ENCODE measurements at places on chromosomes 5 and 9.

- no peaks in the 10 kb centered on the region for H3K36me3 ChIP-seq
- no peak for DNase-seq
- no peaks in the 10 kb centered on the region for H3K4me1 ChIP-seq
- H3K27ac ChIP-seq = no peak overlapping the region
- H3K4me3 ChIP-seq = no peak overlapping the region
These were observed 31.2 kb downstream of the PRDM6 start for GRCh38 chr5:123120197-123120596.

DNA sequence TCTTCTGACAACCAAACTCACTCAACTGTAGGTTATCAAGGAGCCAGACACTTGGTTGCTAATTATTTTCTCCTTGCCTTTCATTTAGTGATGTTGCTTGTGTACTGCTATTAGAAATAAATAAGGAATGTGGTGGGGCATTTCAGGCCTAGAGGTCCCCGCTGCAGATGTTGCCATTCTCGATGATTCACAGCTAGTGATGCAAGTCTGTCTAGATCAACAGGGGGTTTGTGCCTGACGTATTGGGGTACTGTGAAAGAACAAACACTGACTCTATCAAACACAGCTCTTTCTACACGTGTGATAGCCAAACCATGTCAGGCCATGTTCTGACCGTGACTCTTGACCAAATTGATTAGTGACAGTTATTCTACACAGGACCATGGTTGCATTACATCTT is 144.7 kb downstream of the OSTF1 start:
- H3K36me3 ChIP-seq = peaks cover 3% of the 10 kb centered on the region
- DNase-seq = no peak
- H3K27ac ChIP-seq = no peak overlapping the region

GRCh38 chr5:124996023-124996763 is 249.8 kb upstream of the ZNF608 start:
- H3K4me3 ChIP-seq = no peak overlapping the region
- no peaks in the 10 kb centered on the region for H3K36me3 ChIP-seq
- no peak overlapping the region for H3K27ac ChIP-seq

- no peak overlapping the region for H3K4me3 ChIP-seq
- no peaks in the 10 kb centered on the region for H3K27me3 ChIP-seq
- no peaks in the 10 kb centered on the region for H3K4me1 ChIP-seq
These were observed 55.6 kb upstream of the TESK1 start for GRCh38 chr9:35549441-35549840.

DNA sequence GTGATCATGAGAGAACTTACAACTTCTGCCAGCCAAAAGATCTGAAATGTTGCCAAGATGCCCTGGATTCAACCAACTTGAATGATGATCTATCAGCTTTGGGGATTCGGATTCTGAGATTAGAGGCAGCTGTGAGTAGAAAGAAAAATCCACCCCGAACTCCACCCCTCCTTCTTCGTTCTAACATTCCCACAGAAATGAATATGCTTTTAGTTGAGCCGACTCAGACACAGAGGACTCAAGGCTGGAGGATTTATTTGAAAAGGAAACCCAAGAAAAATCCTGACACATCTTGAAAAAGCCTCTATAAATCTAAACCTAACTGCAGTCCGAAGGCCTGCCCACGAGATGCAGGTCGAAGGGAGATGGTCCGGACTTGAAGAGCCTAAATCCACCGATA is 275.0 kb downstream of the GAS1 start:
- no peaks in the 10 kb centered on the region for H3K27me3 ChIP-seq
- H3K4me3 ChIP-seq = no peak overlapping the region
- no peak for DNase-seq
- no peak overlapping the region for H3K27ac ChIP-seq

GRCh38 chr5:131288328-131288727 is 24.5 kb downstream of the CDC42SE2 start:
- no peak for DNase-seq
- peak overlapping the region; percentile 99 for H3K27ac ChIP-seq
- H3K36me3 ChIP-seq = peaks cover 40% of the 10 kb centered on the region
- H3K4me3 ChIP-seq = peak overlapping the region; percentile 55
- no peaks in the 10 kb centered on the region for H3K27me3 ChIP-seq
- H3K4me1 ChIP-seq = peaks cover 68% of the 10 kb centered on the region

All from activated naive CD8-positive, alpha-beta T cell treated with anti-CD3 and anti-CD28 coated beads for 36 hours (primary cell).